ENCODE measurements at places on chromosomes 12 and 14.

DNA sequence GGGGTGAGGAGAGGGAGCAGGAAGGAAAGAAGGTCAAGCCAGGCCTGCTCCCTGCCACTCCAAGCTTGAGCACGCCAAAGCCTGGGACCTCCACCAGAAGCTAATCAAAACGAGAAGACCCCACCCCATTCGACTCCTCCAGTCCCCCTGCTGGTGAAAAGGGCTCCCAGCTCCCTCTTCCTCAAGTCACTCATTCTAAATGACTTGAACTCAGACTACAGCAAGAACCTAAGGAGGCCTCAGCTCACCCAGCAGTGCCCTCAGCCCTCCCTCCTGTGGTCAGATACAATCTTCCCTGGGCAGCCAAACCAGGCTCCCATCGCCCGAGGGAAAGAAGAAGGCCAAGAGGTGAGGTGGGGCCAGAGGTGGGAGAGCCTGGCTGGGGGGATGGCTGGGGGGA, 17.4 kb downstream of the HDAC7 start:
- no peak for DNase-seq

DNA sequence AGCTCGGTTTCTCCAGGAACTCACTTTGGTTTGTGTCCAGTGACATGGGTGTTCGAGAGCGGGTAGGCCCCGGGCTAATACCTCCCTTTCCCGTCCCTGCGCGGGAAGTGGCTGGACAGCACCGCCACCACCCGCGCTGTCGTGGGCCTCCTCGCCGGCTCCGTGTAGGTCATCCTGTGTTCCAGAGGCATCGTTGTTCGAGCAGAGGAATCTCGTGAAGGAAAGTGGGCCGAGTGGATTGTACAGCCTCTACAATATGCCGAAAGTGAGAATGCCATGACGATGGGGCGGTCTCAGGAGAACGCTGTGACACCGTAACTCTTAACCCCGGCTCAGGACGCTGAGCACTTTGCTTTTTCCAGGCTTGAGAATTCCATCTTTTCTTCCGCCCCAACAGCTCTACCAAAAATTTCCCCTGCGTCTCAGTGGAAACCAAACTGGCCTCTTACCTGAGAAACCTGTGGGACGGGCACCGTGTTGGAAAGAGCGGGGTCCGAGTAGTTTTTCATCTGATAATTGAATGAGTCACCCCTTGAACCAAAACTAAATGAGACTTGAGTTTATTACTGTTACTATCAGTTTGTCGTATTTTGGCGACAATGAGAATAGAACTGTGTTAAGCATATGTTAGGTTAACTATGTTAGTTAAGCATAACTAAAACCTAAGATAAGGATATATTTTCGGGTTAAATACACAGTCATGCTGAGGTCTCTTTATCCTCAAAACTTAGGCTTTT, 510 bp downstream of the EIF2S1 start:
- no peak for DNase-seq

DNA sequence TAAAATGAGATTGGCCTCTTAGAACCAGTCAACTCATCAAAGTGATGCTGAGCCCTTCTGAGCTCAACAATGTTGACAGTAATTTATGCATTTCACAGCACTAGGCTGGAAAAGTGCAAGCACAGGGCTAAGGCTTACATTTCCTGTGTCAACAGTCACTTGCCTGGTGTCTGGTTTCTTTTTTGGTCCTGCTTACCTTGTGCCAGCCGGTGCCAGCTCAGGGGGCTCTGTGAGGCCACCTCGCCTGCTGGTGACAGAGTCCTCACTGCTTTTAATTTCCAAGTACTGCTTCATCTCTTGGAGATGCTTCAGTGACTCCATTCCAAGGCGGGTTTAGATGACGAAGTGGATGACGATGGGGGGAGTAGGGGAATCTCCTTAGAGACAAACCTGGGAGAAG, 53.1 kb upstream of the KCNA1 start:
- no peak for DNase-seq

GRCh38 chr12:12481631-12482030, 81.0 kb downstream of the DUSP16 start:
- no peak for DNase-seq

- DNase-seq = no peak
Observed at GRCh38 chr12:123013185-123014095, 33.0 kb downstream of the ARL6IP4 start.

- DNase-seq = no peak
Observed at GRCh38 chr12:78179346-78179745, 348.7 kb downstream of the NAV3 start.

DNA sequence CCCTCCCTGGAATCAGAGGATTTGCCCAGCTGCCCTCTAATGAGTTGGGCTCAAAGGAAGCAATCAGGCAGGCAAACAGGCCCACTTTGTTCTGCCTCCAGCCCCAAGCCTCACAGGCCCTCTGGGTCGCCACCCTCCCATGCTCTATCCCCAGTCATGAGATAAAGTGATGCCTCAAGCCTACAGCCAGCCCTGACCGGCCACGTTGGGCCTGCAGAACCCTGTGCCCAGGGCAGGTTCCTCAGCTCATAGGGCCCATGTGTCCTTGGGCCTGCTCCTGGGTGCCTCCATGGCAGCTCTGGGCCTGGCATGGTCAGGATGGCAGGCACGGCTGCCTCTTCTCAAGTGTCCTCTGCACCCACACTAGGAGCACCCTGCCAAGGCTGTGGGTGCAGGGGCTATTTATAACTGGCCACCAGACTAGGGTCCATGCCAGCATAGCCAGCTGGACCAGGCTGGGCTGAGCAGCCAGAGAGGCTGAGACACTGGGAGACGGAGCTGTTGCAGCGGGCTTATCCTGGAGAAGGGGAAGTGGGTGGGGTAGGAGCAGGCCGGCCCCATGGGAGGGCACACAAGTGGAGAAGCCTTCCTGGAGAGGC, 20.2 kb downstream of the HDAC7 start:
- no peak for DNase-seq

GRCh38 chr12:48061938-48062719, 43.8 kb downstream of the SENP1 start:
- DNase-seq = no peak

Measured in activated T-cell treated with anti-CD3 and anti-CD28 coated beads for 48 hours (primary cell).